CD4-positive, alpha-beta T cell treated with Interleukin-15 for 4 hours (primary cell): ENCODE measurements at places on chromosomes 11 and 22.

DNA sequence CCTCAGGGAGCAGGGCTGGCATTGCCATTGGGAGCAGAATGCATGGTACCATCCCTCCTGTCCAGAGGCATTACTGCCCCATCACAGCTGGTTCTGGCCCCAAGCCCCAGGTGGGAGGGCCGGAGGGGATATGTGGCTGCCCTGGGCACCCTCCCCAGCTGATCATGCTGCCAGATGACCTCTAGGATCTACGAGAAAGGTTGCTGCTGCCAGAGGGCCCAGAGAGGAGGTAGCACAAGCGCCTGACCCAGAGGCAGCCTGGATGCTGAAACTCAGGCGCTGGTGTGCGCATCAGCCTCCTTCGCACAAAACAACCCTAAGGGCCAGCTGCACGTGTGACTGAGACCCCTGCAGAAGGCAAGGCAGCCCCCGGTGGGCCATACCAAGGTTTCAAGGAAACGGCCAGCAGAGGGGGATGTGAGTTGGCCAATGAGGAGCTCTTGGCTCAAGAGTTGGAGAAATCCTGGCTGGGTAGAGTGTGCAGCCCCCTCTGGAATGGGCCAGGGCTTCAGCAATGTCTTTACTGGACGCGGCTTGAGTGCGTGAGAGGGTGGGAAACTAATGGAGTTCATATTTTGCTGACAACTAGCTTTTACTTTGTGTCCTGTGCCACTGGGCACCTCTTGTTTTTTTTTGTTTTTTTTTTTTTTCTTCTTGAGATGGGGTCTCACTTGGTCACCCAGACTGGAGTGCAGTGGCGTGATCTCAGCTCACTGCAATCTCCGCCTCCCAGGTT lies 88.3 kb upstream of the PARVA start:
- no peak for DNase-seq

DNA sequence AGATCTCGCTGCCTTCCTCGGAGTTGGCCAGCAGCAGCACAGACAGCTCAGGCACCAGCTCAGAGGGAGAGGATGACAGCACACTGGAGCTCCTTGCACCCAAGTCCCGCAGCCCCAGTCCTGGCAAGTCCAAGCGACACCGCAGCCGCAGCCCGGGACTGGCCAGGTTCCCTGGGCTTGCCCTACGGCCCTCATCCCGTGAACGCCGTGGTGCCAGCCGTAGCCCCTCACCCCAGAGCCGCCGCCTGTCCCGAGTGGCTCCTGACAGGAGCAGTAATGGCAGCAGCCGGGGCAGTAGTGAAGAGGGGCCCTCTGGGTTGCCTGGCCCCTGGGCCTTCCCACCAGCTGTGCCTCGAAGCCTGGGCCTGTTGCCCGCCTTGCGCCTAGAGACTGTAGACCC lies 6.4 kb downstream of the PLA2G3 start:
- DNase-seq: no peak

DNA sequence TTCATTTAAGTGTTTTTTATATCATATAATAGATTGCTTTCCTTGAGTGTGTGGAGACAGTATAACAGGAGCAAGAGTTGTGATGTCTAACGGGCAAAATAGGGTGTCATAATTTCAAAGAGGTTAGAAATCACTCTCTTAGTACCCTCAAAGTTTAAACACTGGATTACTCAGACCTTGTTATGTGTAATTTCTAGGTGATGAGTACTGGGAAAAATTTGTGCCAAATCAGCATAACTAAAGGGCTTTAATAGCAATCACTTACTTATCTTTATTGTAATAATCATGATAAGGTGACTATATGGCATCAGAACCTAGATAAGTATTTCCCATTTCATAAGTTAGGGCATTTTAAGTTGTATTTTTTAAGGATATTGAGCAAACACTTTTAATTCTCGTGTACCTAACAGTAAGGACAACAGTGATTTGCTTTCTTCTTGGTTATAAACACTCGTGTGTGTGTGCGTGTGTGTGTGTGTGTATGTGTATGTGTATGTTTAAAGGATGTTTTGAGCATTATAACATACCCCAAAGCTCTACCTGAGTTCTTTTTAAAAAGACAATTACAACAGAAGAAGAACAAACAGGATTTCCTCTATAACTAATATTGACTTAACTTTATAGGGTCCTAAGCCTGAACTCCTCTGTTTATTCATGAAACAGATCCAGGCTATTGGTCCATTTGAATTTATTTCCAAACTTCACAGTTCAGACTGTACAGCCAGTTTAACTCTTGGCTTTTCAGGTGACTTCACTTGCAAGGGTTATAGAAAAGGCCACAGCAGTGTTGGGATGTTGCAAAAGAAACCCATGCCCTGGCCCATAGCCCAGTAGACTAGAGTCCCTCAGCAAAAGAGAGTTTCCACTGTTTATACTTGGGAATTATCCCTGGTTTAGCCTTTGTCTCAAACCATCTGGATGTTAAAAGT lies 23.7 kb upstream of the PDE3B start:
- no peak for DNase-seq

DNA sequence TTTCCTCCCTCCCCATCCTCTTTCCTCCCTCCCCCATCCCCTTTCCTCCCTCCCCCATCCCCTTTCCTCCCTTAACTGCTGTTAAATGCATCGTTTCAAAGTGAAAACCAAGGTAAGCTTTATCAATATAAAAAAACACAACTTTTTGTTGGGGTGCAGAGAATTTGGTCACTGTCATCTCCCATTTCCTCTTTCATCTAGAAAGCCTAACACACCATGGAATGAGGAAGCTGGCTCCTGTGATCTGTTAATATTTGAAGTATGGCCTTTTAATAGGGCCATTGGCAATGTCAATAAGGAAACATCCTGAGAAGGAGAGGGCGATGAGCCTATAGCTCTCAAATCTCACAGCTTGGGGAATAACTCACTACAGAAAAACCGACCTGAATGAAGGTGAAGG lies 7.0 kb downstream of the EXPH5 start:
- DNase-seq: no peak

DNA sequence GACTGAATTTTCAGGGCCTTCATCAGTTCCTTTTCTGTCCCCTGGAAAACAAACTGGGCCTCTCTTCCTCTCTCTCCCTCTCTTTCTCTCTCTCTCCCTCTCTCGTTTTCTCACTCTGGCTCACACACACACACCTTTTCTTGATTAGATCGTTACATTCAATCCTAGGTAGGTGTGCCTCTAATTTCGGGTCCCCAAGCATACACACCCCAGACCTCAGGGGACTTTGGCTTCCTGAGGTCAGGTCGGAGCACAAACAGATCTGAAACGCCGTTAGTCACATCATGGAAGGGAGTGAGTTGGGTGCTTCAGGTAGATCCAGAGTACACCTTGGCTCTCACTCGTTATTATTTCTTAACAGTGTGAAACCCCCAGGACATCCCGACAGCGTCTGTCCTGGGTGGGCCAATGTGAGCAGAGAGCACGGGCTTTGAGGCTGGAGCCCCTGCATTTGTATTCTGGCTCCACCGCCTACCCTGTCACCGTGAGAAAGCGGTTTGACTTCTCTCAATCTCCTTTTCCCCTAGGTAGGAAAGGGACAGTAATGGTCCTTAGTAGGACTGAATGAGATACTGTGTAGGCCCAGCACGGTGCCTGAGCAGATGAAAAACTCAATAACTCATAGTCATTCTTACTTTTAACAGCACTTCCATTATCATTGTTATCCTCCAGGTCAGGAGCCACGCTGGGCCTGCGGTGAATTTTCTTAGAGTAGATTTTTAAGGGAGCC lies 37.3 kb upstream of the POU2AF1 start:
- DNase-seq: no peak

DNA sequence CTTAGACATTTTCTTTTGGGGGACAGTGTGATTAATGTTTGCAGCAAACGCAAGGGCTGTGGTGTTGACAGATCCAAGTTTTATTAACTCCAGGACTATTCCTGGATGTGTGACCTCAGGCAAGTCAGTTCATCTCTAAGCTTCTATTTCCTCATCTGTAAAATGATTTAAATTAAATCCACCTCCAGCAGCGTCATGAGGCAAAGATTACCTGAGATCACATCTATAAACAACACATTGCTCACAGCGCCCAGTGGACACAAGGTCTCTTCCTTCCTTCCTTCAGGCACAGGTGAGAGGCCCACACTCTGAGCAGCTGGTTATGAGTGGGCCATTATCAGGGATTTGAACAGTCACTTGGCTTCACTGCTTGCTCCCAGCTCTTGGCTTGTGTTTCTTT lies 111.2 kb upstream of the RASSF10 start:
- DNase-seq: no peak

GRCh38 chr11:110909336-110909735 lies 197.1 kb upstream of the ARHGAP20 start:
- DNase-seq: no peak

DNA sequence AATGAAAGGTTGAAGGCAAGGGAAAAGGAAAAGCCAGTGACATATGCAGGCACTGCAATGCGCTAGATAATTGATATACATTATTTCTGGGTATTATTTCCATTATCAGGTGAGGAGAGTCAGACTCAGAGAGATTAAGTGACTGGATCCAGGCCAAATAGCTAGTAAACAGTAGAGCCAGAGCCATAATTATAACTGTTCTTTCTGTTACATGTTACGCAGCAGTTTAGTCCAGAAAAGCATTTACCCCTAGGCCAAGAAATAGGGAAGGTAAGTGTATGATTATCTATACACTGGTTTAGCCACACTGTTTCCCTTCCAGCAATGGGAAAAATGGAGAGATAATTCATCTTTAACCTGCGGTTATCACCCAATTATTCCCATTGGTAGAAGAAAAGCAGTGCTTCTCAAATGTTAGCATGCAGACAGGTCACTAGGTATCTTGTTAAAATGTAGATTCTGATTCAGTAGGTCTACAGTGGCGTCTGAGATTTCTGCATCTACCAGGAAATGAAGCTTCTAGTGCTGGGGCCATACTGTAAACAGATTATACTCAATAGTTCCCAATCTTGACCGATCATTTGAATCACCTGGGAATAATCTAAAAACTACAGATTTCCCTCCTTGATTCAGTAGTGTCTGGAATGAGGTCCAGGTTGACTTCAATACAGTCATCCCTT lies 69.4 kb downstream of the RBFOX2 start:
- DNase-seq: no peak
